Ascending aorta (tissue), 2 donors: ENCODE measurements at places on chromosomes 7 and 10.

- no peaks in the 10 kb centered on the region for H3K4me1 ChIP-seq
- peak overlapping the region; percentile 89 for H3K27ac ChIP-seq
- no peaks in the 10 kb centered on the region for H3K27me3 ChIP-seq
- H3K36me3 ChIP-seq, result no peaks in the 10 kb centered on the region
These were observed 14.2 kb upstream of the ACTA2 start for GRCh38 chr10:88966797-88967196.

GRCh38 chr10:118835682-118836326, 81.0 kb upstream of the CACUL1 start:
- no peaks in the 10 kb centered on the region for H3K4me1 ChIP-seq
- H3K27me3 ChIP-seq, result no peaks in the 10 kb centered on the region
- no peak for DNase-seq
- no peak overlapping the region for H3K4me3 ChIP-seq

GRCh38 chr10:45444976-45445898, 71.2 kb downstream of the ALOX5 start:
- no peaks in the 10 kb centered on the region for H3K4me1 ChIP-seq
- H3K4me3 ChIP-seq, result no peak overlapping the region
- H3K27me3 ChIP-seq, result no peaks in the 10 kb centered on the region
- no peak overlapping the region for H3K27ac ChIP-seq
- H3K36me3 ChIP-seq, result no peaks in the 10 kb centered on the region

DNA sequence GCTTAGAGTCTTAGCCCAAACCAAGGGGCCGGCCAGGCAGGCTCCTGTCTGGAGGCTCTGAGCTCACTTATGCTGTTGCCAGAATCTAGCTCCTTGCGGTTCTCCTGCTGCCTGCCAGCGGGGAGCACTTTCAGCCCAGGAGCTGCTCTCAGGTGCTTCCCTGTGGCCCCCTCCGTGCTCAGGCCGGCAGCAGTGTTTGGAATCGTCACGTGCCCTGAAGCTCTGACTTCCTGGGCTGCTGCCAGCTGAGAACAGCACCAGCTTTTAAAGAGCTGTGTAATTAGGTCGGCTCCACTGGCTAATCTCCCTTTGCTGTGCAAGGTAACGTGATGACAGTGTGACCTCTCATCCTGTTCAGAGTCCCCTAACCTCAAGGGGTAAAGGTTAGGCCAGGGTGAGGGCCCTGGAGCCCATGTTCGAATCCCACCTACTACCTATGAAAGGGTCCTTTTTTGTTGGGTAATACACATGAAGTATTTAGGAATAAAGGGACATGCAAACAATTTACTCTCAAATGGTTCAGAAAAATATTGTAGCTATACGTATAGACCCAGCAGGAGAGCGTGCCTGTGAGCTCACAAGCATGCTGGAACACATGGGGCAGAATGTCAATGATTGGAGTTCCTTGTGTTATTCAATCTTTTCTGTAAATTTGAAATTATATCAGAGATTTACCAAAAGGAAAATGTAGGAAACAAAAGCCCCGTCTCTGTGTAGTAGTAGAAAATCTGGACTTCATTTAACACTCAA, 16.6 kb downstream of the ZNF862 start:
- no peak overlapping the region for H3K27ac ChIP-seq
- peaks cover 21% of the 10 kb centered on the region for H3K36me3 ChIP-seq
- no peaks in the 10 kb centered on the region for H3K27me3 ChIP-seq
- H3K4me1 ChIP-seq, result no peaks in the 10 kb centered on the region
- no peak for DNase-seq
- H3K4me3 ChIP-seq, result no peak overlapping the region

DNA sequence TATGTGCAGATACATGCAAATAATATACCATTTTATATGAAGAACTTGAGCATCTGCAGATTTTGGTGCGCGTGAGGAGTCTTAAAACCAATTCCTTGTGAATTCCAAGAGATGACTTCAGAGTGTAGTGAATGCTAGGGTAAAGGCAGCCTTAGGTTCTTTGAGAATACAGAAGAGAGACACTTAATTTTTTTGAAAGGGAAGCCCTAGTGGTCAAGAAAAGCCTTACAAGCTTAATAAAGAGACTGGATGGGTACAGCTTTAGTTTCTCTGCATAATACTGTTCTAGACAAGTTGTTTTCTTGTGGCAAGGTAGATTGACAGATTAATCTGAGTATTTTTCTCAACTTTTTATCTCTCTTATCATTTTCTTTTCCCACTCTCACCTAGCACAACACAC, 636.5 kb downstream of the DNAJB9 start:
- no peaks in the 10 kb centered on the region for H3K27me3 ChIP-seq
- no peaks in the 10 kb centered on the region for H3K4me1 ChIP-seq
- no peaks in the 10 kb centered on the region for H3K36me3 ChIP-seq
- H3K4me3 ChIP-seq, result no peak overlapping the region

DNA sequence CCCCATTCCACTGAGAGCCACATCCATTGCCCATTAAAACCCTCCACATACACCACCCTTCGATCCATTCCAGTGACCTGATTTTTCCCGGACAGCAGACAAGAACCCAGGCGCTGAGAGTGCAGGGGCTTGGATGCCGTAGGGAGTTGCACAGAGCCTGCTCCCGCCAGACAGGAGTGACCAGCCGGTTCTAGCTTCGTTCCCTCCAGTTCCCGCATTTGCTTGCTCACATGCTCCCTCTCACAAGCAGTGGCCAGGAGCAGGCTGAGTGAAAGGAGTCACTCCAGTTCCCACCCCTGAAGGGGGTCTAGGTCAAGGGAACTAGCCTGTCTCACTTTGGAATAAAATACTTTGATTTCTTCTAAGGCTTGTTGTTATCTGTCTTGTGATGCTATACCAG, 119.5 kb downstream of the SKIDA1 start:
- no peak for DNase-seq
- H3K27me3 ChIP-seq, result no peaks in the 10 kb centered on the region
- no peak overlapping the region for H3K27ac ChIP-seq
- no peaks in the 10 kb centered on the region for H3K36me3 ChIP-seq
- no peaks in the 10 kb centered on the region for H3K4me1 ChIP-seq

GRCh38 chr7:5238500-5238899, 44.2 kb upstream of the SLC29A4 start:
- peaks cover 3% of the 10 kb centered on the region for H3K4me1 ChIP-seq
- peaks cover 1% of the 10 kb centered on the region for H3K36me3 ChIP-seq
- no peaks in the 10 kb centered on the region for H3K27me3 ChIP-seq
- no peak for DNase-seq
- H3K4me3 ChIP-seq, result no peak overlapping the region
- H3K27ac ChIP-seq, result no peak overlapping the region

DNA sequence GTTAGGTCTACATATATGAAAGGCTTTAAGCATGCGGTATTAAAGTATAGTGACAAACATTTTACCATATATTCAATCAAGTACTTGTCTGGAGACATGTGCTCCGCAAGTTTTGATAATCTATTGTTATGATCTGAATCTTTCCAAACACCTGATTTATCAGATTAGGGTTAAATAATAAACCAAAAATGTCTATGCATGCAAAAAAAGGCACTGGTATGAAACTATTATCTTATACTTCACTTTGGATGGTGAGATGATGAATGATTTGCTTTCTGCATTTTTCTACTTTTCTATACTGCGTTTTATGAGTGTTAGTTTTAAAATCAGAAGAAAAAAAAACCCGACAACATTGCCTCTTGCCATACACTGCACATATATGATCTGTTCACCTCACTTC, 37.8 kb upstream of the FAM133B start:
- no peaks in the 10 kb centered on the region for H3K36me3 ChIP-seq
- H3K27me3 ChIP-seq, result no peaks in the 10 kb centered on the region
- no peak for DNase-seq
- H3K4me1 ChIP-seq, result no peaks in the 10 kb centered on the region

DNA sequence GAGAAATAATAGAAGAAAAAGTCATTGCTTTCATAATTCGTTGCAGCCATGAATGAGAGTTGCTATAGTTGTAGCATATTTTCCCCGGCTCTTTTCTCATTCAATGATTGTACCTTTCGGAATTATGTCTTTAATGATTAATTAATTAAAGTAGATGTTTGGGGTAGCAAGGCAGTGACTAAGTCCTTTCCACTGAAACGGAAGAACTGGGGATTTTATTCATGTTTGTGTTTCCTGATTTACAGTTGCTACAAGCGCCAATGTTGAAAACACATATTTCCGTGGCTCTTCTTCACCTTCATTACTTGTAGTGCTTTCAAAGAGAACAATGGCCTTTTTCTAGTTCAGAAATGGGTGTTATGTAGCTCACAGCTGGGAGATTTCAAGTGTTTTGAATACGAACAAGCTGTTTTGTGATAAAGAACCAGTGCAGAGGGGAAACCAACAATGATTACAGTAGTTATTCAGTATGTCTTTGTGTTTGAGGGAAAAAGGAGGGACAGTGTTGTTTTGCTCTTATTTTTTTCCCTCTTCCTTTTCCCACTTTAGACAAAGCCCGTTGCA, 153.5 kb downstream of the NSUN6 start:
- H3K4me1 ChIP-seq, result no peaks in the 10 kb centered on the region
- H3K36me3 ChIP-seq, result no peaks in the 10 kb centered on the region
- no peak overlapping the region for H3K27ac ChIP-seq
- H3K4me3 ChIP-seq, result no peak overlapping the region

DNA sequence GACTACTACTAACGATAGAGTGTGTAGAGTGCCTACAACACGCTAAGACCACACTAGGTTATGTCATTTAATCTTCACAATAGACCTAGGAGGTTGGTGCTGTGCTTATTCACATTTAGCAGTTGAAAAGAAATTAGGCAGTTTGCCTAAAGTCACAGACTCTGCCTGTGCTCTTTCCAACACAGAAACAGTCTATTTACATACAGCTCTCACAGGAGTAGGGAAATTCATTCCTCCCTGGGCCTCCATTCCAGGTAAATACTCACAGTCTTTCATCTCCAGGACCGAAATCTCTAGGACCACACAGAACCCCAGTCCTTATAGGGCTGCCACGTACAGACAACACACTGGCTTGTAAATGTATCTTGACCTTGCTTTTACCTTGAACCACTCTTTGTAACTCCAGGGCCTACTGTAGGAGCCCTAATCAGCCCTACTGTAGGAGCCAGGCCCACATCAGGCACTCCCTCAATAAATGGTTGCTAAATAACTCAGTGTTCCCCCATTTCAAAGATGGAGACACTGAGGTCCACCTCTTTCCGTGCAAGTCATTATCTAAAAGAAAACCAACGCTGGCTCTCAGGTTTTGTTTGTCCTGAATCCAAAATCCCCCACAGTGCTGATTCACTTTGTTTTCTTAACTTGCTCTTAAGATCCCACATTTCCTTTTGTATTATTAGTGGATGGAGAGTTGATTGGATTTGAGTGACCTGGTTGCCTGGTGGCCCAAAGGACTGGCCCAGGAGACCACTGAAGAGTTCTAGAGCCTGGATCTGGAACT, 146.9 kb downstream of the KCNMA1 start:
- no peaks in the 10 kb centered on the region for H3K27me3 ChIP-seq
- peaks cover 8% of the 10 kb centered on the region for H3K4me1 ChIP-seq
- no peak overlapping the region for H3K27ac ChIP-seq
- DNase-seq, result no peak

GRCh38 chr7:81367326-81367931, 402.4 kb downstream of the HGF start:
- no peaks in the 10 kb centered on the region for H3K36me3 ChIP-seq
- no peaks in the 10 kb centered on the region for H3K4me1 ChIP-seq
- no peak for DNase-seq
- H3K27me3 ChIP-seq, result no peaks in the 10 kb centered on the region
- H3K27ac ChIP-seq, result no peak overlapping the region
- no peak overlapping the region for H3K4me3 ChIP-seq

DNA sequence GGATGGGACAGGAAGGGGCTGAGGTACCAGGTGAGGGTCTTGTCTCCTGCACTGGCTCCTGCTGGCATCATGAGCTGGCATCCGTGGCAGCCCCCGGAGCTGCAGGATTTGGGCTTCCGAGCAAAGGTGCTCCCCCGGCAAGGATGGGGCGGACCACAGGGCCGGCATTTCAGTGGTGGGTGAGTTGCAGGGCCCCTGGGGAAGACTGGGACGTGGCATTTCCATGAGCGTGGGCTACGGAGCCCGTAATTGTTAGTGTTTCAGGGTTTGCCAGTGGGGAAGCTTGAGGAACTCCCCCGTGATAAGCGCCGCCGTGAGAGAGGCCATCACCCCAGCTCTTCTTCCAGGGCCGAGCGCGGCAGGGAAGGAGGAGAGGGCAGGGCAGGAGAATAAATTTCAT, 235.6 kb downstream of the MGMT start:
- DNase-seq, result no peak
- no peaks in the 10 kb centered on the region for H3K27me3 ChIP-seq
- H3K27ac ChIP-seq, result no peak overlapping the region
- H3K4me1 ChIP-seq, result peaks cover under 1% of the 10 kb centered on the region

- H3K4me1 ChIP-seq, result peaks cover 4% of the 10 kb centered on the region
- H3K27me3 ChIP-seq, result no peaks in the 10 kb centered on the region
- H3K4me3 ChIP-seq, result peak overlapping the region; percentile 90
- no peak for DNase-seq
These were observed 2.1 kb downstream of the ABI1 start for GRCh38 chr10:26858707-26859034.

GRCh38 chr7:22241805-22242390, 115.1 kb downstream of the RAPGEF5 start:
- no peaks in the 10 kb centered on the region for H3K27me3 ChIP-seq
- no peak overlapping the region for H3K27ac ChIP-seq
- H3K4me1 ChIP-seq, result no peaks in the 10 kb centered on the region
- no peak overlapping the region for H3K4me3 ChIP-seq
- no peaks in the 10 kb centered on the region for H3K36me3 ChIP-seq

DNA sequence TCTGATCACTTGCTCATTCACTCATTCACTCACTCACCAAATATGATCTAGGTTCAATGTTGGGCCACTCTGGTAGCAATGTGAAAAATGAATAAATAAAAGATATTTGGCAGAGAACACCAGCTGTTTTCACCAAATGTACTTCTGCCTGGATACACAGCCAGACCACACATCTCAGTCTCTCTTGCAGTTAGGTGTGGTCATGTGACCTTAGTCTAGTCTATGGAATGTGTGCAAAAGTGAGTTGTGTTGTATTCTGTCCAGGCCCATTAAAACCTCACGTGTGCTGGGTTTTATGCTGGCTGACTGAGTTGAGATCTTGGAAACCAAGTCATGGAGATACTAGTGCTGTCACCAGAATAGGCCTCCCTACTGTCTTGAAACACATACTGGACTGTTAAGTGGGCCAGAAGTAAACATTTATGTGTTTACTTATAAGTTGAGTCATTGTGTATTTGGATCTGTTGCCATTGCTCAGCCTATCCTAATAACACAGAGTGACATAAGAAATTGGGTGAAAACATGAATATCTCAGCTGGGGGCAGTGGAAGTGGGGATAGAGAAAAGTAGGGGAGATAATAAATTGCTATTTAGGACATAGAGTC, 145.5 kb downstream of the PTEN start:
- H3K4me1 ChIP-seq, result peaks cover 5% of the 10 kb centered on the region
- no peaks in the 10 kb centered on the region for H3K36me3 ChIP-seq
- no peak overlapping the region for H3K4me3 ChIP-seq
- no peaks in the 10 kb centered on the region for H3K27me3 ChIP-seq
- DNase-seq, result no peak

GRCh38 chr10:15370856-15371701, at the start of gene FAM171A1:
FAM171A1 (minus strand) TSS chr10:15371289; CDS start chr10:15371052, 237 bp downstream.
- DNase-seq, result peak; percentile 66
- H3K27me3 ChIP-seq, result no peaks in the 10 kb centered on the region
- no peak within 1 kb of the TSS for H3K27ac ChIP-seq
- no peaks in the 10 kb centered on the region for H3K36me3 ChIP-seq
- peak within 1 kb of the TSS; percentile 78 for H3K4me3 ChIP-seq
